RPMI7951 (cell line): ENCODE measurements at places on chromosomes 3 and 15.
A peak's percentile ranks its signal among the peaks of the same experiment; 100 is the strongest.

GRCh38 chr3:10822055-10822454 lies 6.0 kb downstream of the SLC6A11 start:
- DNase-seq, result no peak

DNA sequence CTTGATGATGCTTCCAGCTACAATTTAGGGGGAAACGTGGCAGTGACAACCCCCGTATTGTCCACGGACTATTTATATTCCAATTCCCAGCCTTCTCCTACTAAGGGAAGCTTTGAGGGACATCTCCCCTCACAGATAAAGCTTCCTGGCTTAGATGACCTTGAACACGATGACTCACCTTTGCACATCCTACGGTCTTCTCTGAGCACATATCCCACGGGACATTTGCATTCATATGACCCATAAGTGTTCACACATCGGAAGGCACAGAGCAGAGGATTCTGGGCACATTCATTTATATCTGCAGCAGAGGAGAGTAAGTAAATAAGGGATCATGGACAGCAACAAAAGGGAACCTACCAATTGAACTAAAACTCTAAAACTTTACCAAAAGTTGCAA lies 101.5 kb downstream of the DUT start:
- peak; percentile 74 for DNase-seq

GRCh38 chr3:170536712-170537111 lies 49.2 kb downstream of the SLC7A14 start:
- no peak for DNase-seq

- no peak for DNase-seq
These were observed 81.0 kb upstream of the LMCD1 start for GRCh38 chr3:8420612-8421011.

- peak; percentile 19 for DNase-seq
These were observed 1.9 kb downstream of the TBL1XR1 start for GRCh38 chr3:177195242-177195991.
